ENCODE measurements at places on chromosomes 11 and 22.
A peak's percentile ranks its signal among the peaks of the same experiment; 100 is the strongest.

- ATAC-seq: no peak
Observed at GRCh38 chr11:80346353-80347059, 905.7 kb upstream of the TENM4 start.

- ATAC-seq: no peak
Observed at GRCh38 chr22:20573176-20573832, 65.9 kb downstream of the MED15 start.

GRCh38 chr11:3958281-3958680, 102.8 kb downstream of the STIM1 start:
- ATAC-seq: no peak

GRCh38 chr11:110497231-110497978, 67.7 kb downstream of the FDX1 start:
- ATAC-seq: no peak

DNA sequence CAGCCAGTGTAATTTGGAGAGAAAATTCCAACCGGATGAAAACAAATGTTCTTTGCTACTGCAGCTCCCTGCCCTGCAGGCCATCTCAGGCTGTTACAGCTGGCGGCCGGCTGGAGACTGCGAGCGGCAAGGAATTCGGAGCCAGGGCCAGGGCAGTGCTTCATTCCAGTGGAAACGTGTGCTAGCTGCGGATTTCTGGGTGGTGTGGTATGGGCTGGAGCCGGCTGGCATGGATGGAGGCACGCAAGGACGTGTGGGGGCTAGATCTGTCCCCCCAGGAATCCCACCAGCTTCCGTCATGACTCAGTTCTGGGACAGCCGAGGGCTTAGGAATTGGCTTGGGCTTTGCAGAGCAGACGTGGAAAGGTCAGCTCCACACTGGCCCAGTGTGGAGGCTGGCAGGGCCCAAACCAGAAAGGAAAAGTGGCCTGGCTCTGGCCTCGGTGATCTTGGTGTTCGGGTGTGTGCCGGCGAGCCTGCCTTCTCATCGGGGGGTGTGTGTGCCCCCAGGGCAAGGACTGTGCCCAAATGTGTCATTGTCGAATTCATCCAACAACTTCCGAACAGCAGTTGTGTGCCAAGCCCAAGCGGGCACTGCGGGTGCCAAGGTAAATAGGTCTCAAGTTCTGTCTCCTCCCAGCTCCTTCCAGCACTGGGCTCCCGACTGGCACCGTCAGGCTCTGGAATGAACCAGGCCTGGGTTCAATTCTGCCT, 48.1 kb upstream of the SHISAL1 start:
- ATAC-seq: no peak

DNA sequence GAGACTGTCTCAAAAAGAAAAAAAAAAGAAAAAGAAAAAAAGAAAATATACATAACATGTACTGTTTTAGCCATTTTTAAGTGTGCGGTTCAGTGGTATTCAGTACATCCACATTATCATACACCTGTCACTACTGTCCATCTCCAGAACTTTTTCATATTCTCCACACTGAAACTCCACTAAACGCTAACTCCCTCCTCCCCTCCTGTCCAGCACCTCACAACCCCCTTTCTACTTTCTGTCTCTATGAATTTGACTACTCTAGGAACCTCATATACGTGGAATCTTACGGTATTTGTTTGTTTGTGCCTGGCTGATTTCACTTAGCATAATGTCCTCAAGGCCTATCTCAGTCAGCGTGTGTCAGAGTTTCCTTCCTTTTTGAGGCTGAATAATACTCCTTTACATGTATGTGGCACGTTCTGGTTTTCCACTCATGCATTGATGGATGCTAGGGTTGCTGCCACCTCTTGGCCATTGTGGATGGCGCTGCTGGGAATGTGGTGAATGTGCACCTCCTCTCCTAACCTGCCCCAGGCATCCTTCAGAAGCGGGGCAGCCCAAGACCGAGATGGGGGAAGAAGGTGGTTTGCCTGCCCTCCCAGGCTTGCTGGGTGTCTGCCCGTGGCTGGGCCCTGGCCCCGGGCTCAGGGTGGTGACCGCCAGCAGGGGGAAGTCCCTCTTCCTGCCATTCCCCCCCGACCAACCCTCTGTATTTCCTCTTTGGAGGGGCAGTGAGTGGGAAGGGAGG, 60.5 kb downstream of the BCR start:
- ATAC-seq: peak; percentile 50

GRCh38 chr11:111945198-111945597, 8.1 kb downstream of the DIXDC1 start:
- no peak for ATAC-seq

- no peak for ATAC-seq
Observed at GRCh38 chr11:104275992-104276391, 112.0 kb upstream of the PDGFD start.

DNA sequence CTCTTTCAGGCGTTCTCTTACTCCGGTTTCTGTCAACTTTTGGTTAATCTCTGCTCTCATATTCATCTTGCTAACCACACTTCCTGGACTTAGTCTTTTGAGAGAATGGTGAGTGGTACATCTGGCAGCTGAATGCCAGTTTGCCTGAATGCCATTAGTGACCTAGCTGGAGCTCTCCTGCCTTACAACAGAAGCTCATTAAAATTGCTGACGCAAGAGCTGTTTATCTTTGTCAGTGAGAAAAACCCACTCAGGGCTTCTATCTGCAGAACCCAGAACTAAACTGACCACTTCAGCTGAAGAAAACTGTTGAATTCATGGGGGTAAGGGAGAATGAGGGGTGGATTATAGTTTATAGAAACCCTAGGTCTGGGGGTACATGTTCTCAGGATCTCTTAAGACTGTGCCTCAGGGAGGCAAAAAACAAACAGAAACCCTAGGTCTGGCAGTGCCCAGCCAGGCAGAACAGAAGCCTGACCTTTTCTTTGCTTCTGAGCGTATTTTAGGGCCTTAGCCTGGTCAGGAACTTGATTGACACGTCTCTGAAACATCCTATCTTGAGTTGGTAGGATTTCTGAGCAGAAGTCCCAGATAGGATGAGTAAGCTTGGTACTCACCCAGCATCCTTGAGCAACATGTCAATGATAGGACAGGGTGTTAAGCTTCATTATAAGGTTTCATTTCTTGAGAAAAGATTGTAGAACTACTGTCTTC, 52.8 kb upstream of the YWHAH start:
- ATAC-seq: no peak

GRCh38 chr11:9825315-9825714, 161.4 kb downstream of the SWAP70 start:
- no peak for ATAC-seq

GRCh38 chr22:31681349-31682345, 19.6 kb upstream of the PISD start:
- no peak for ATAC-seq

DNA sequence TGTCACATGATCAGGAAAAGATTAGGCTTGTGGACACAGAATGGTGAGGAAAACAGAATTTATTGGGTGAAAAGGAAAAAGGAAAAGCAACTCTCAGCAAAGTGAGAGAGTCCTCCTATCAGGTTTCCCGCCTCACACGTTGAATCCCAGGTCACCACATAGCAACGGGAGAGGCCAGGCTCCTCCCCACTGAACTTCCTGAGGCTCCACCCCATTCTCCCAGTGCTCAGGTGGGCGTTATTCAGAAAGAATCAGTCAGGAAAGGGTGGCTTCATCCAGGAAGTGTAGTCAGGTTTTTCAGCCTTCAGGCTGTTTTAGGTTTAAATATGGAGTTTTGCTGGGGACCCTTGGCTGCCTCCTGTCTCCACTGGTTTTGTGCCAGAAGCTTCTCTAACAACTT, 66.9 kb downstream of the SPON1 start:
- ATAC-seq: no peak

GRCh38 chr22:41516462-41516861, 27.8 kb downstream of the POLR3H start:
- no peak for ATAC-seq

- ATAC-seq: no peak
Observed at GRCh38 chr11:126167488-126167887, 44.0 kb downstream of the RPUSD4 start.

DNA sequence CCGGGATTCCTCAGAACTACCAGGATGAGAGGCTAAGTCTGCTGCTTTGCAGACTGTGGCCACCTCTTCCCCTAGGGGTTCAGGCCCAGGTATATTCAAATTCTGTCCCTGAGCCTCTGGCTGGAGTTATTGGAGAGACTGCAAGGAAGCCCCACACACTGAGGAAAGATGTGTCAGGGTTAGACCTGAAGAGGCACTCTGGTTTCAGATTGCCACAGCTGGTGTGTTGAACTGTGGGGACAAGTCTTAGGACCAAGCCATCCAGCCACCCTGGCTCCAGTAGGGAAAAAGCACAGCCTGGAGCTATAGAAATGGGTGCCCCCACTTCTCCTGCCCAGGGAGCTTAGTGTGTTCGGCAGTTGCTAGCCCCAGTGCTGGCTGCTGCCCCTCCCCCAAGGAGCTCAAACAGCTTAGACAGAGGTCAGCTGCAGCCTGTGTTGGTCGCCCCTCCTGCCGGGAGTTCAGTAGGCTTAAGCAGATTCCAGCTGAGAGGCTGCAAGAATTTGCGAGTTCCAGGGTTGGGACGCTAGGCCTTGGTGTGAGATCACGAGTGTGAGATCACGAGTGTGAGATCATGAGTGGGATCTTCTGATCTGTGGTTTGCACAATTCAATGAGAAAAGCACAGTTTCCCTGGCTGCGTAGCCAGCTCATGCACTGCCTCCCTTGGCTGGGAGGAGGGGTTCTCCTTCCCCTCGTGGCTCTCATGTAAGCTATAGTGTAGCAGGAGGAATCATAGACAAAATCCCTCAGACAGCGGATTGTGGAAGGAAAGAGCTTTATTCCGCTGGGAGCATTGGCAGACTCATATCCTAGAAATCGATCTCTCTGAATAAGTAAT, 552.1 kb upstream of the CHORDC1 start:
- ATAC-seq: no peak

- peak; percentile 65 for ATAC-seq
Observed at GRCh38 chr11:33891714-33892327, at the start of gene LMO2. TSS of gene LMO2 (minus strand) at chr11:33892076. CDS start at chr11:33869716, 22,360 bp downstream.

GRCh38 chr22:49992921-49993648, 19.5 kb downstream of the IL17REL start:
- peak; percentile 86 for ATAC-seq

DNA sequence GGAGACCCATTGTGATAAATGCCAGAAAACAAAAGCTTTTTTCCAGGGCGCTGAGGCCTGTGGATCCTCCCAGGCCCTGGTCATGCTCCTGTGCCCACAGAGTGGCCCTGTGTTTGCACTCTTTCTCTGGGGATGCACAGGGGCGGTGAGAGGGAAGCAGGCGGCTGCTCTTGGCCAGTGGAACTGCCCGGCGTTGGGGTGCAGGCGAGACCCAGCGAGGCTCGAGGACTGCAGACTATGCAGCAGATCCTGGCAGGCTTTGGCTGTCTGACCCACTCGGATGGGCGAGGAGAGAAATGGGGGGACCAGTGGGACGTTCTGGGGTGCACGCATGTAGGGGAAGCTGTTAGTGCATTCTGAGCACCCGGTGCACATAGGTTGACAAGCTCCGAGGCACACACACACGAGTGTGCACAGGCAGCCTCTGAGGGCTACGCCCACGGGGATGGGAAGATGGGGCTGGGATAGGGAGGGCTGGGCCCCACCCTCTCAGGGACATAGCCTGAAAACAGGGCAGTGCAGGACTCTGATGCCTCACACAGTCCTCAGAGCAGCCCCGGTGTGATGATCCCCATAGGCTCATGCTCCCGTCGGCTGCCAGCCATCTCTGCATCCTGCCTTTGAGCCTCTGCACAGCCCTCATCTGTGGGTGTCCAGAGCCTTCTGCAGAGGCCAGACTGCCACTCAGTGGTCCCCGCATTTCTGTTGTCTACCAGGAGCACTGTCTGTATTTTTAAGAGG, 1233.5 kb downstream of the BRD1 start:
- peak; percentile 65 for ATAC-seq

- ATAC-seq: no peak
Observed at GRCh38 chr11:69173925-69174581, 18.3 kb downstream of the SMIM38 start.

DNA sequence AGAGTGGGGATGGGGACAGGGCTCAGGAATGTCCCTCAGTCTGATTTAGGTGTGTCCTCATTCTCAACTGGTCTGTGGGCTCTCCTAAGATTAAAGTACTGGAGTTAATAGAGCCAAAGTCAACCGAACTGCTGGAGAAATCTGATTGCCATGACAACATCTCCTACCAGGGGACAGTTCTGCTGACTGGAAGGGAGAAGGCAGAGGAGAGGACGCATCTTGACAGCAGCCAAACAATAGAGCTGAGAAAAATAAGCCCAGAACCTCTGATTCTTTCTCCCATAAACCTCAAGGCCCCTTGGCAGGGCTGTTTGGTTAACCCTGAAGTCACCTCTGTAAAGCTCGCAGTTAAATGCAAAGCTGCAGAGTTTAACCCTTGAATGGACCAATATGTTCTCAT, 2.8 kb downstream of the KCTD14 start:
- ATAC-seq: peak; percentile 45

- ATAC-seq: no peak
Observed at GRCh38 chr11:70278994-70279393, 8.5 kb downstream of the PPFIA1 start.

GRCh38 chr11:69892986-69893555, 73.9 kb upstream of the FGF3 start:
- ATAC-seq: peak; percentile 60

DNA sequence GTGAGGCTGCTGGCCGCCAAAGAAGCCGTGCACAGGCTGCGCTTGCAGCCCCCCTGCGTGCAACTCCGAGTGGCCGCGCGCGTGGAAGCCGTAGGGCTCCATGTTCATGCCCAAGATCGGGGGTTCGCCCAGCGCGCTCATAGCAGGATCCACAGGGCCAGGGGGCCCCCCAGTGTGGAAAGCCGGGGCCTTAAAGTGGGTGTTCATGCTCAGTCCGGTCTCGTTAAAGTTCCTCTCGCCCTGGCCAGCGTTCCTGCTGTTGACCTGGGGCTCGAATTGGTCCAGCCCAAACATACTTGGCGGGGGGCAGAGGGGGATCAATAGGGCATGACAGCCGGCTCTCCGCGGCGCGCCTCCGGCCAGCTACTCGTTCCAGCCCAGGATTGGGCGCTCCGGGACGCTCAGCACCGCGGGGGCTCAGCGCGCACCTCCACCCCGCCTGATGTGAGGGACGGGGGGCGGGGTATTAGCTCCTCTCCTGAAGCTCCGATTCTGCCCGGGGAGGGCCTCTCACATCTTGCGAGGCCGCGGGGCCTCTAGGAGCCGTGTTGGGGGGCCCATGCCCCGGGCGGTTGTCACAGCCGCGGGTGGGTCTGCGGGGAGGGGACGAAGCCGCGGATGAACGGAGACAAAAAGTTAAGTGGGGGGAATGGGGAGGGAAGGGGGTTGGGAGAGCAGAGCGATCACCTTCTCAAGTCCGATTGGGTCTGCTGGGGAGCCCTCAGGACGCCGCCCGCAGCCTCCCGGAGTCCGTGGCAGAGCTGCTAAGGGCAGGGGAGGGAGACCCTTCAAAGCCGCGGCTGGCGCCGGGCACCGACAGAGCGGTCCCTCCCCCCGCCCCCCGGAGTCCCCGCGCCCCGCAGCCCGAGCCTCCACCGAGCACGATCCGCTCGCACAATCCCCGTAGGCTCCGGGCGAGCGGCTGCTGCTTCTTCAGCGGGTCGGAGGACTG, 1.0 kb downstream of the MN1 start:
- peak; percentile 34 for ATAC-seq

DNA sequence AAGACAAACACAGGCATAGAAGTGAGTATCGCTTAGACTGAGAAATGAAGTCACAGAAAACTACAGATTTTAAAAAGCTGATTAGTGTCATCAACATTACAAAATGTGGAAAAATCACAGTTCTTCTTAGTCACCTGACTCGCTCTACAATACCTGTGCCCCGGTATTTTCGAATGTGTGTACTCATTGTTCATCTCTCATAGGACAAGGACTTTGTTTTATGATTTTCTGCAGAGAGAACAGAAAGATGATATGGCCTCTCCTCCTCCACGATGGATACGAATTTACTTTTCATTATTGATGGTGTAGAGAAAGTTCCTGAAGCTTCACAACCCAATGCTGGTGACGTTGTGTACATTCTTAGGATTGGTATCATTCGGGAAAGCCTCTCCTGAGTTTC, 29.4 kb upstream of the GAL start:
- ATAC-seq: no peak

All from motor neuron (in vitro differentiated cells).